Brain (organoid and tissue), 16 donors: ENCODE measurements at places on chromosomes 5 and 9.
A peak's percentile ranks its signal among the peaks of the same experiment; 100 is the strongest.

- no peak for DNase-seq
These were observed 33.7 kb downstream of the ZNF462 start for GRCh38 chr9:106896695-106897094.

GRCh38 chr9:81150016-81150625, 539.2 kb downstream of the TLE1 start:
- peak; percentile 36 for DNase-seq

- DNase-seq, result peak; percentile 85
These were observed 2.2 kb downstream of the HNRNPA0 start for GRCh38 chr5:137751869-137752491.

DNA sequence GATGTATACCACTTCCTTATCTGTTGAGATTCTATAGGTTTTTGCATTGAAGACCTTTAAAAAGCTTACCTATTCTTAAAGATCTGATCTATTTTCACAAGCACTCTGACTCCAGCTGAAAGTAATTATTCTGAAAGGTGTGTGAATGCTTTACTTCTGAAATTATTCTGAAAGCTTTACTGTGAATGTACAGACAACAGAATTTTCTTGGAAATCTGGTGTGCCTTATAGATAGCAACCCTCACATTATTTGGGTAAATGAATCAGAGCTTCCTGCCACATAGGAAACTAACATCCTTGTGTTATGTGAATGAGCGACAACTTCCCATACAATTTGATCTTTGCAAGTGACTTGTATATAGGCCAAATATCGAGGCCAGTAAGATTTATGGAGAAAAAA, 6.5 kb downstream of the CDO1 start:
- no peak for DNase-seq

DNA sequence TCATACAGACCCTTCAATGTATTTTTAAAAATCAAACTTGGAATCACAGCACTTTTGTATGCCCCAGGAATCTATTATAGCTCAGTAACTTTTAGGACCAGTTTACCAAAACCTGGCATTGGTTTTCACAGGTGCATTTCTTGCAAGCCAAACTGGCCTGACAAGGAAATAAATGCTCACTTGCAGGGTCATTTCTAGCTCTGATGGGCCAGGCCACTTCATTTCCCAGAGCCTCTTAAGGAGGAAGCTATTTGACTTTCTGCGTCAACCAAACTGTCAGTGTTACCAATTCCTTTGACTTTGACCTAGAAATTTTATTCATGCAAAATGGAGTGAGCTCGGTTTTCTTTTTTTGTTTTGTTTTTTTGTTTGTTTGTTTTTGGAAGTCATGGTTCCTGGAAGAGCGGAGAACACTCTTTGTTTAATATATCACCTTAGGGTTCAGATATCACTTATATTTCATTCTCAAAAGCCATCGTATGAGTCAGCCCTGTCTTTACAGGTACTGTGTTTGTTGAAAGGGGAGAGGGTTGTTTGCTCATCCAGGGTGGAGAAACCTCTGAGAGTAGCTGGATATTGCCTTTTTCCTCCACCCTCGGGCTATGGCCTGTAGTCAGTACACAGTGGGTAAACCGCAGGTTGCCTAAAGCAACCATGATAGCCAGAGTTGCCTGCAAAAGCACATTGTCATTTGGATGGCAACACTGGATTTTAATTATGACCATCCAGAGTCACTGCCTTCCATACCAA, 58.9 kb downstream of the GNA14 start:
- DNase-seq, result no peak

- DNase-seq, result no peak
These were observed 8.7 kb upstream of the CORO2A start for GRCh38 chr9:98201102-98201501.
